CD8-positive, alpha-beta T cell (primary cell): ENCODE measurements at places on chromosomes 2 and 18. TPM values are rescaled to one million over a fixed set of nuclear protein-coding genes. Genes with fewer than 3 reads are reported as not detected.

DNA sequence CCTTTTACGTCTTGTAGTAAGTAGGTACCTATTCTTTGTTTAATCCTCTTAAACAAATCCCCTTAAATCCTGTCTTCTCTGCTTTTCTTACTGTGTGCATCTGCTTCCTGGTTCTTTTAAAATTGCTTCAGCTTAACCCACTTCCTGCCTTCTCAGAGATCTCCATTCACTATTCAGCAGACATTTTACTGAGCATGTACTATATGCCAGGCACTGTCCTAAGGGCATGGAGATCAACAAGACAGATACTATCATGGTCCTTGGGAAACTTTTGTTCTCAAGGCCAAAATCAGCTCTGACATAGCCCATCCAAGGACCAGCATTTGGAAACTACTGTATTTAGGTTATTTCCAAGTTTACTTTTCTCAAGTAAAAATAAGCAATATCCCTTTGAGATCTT is 227.5 kb downstream of the TPGS2 start:
- DNase-seq: no peak

- no peak for DNase-seq
Observed at GRCh38 chr2:99545066-99545465, 55.2 kb upstream of the REV1 start.

GRCh38 chr18:58572680-58573079 is 56.2 kb downstream of the ALPK2 start:
- DNase-seq: no peak

GRCh38 chr2:214395040-214395439 is 15.8 kb upstream of the VWC2L start:
- DNase-seq: no peak

- DNase-seq: no peak
Observed at GRCh38 chr2:72098935-72099334, 48.7 kb downstream of the CYP26B1 start.

DNA sequence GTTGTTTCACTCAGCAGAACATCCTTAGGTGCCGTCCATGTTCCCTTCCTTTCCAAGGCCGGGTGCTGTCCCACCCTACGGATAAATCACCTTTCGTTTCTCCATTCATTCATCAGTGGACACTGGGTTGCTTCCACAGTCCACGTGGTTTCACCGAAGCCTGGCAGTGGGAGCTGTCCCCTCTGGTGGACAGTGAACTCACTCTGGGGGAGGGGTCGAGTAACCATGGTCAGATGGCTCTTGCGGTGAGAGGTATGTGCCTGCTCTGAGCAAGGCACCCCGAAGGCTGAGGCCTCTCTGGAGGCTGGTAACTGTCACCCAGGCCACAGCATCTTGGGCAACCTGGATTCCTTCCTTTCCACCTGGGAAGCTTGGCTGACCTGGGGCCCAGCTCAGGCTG is 61.5 kb upstream of the TWIST2 start:
- no peak for DNase-seq

DNA sequence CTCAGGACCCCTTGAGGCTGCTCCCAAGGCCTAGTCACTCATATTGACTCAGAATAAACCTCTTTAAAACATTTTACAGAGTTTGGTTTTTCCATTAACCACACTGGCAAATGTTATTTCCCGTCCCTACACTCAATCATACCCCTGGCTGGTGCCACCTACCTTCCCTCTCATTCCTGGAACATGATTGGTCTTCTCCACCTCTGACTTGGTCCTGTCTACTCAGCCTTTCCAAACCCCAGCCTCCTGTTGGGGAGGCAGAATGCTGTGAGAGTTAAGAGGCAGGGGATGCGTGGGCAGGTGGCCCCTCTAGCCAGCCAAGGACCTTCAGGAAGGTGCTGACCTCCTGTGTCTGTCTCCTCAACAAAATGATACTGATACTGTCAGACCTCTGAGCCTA is 149.3 kb downstream of the CABLES1 start:
- no peak for DNase-seq

- DNase-seq: no peak
Observed at GRCh38 chr2:226578879-226579278, 220.7 kb downstream of the IRS1 start.

DNA sequence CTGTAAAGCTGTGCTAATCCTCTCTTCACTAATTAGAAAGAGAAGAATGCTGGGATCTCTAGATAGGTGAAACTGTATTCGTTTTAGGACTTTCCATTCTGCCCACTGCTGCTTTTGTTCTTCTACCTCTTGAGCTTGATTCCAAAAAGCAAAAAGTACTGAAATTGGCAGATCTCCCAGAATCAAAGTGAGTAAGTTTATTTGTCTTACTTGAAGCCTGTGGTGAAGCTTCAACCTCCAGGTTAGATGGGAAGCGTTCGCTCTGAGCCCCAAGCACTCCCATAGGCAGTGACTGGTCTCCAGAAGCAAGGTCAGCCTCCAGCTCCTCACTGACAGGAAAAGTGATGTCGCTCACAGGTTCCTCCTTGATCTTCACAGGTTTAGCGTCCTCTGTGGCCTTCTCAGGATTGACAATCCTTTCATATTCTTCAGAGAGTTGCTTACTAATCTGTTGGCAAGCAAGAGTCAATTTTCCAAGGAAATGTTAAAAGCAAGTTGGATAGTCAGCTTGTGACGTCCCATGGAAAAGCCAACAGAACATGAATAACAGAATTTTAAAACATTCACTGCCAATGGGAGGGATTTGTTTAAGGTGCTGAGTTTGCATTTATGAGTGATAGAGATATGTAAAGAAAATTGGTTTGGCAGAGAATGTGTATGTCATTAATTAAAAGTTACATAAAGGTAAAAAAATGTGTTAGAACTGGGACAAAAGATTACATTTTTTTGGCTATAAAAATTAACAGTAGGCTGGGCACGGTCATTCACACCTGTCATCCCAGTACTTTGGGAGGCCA is 8.1 kb downstream of the SUPT7L start:
- DNase-seq: no peak

GRCh38 chr18:59921384-59921891 is 21.6 kb downstream of the PMAIP1 start:
- DNase-seq: no peak

GRCh38 chr2:40227210-40227609 is 224.7 kb downstream of the SLC8A1 start:
- no peak for DNase-seq

Gene SAG
- 0.05 TPM for total RNA-seq

Gene ALPP
- total RNA-seq: not detected

Gene DNAH6
- total RNA-seq: 0.30 TPM

Gene PSMA8
- total RNA-seq: 0.25 TPM

Gene VWC2L
- total RNA-seq: not detected

Gene KCMF1
- 89.5 TPM for total RNA-seq
